ENCODE measurements at places on chromosomes 5 and 9.

DNA sequence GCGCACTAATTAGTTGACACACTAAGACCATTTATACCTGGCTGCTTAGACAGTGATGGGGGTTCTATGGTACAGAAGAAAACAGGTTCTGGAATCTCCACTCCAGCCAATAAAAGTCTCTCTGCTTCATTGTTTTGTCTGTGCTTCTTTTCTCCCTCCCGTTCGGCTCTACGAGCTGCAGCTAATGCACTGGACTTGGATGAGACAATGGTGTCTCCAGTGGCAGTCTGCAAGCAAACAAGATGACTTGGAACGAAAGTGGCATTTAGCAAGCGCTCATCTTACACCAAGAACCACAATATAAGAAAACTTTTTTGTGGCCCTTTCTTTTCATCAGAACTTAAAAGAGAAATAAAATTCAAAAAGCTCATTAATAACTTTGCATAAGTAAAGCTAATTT is 30.2 kb downstream of the GFM2 start:
- no peak for DNase-seq

- no peak for DNase-seq
Measured at GRCh38 chr9:81477669-81478068, 211.7 kb downstream of the TLE1 start.

GRCh38 chr5:79963261-79964061 is 27.6 kb downstream of the MTX3 start:
- no peak for DNase-seq

GRCh38 chr5:119009131-119009530 is 20.8 kb upstream of the DTWD2 start:
- no peak for DNase-seq

DNA sequence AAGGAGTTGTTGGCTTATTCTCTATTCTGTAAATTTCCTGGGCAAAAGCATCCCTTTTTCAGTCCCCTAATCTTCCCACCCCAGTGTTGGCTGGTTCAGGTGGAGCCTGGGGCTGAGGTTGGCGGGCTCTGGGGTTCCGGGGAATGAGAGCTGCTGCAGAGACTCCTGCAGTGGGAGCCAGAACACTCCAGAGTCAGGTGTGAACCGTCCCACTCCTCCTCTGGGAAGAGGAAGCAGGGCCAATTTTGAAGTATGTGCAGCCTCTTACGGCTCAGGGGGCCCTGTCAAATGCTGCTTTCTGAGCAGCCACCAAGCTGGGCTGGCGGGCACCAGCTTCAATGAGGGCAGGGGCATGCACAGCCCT is 42.8 kb downstream of the JADE2 start:
- DNase-seq: no peak

DNA sequence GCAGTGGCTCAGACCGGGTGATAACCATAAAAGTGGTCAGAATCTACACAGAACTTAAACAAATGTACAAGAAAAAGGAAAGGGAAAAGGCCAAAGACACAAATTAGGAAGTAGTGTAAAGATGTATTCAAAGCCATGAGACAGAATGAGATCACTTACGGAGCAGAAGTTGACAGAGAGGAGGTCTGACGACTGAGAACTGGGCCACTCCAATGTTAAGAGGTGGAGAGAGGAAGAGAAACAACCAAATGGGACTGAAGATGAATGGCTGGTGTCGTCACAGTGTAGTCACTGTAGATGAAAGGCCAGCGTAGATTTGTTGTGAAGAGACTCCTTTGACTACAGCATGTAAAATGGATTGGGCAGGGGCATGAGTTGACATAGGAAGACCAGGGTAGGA is 114.4 kb downstream of the DROSHA start:
- no peak for DNase-seq

DNA sequence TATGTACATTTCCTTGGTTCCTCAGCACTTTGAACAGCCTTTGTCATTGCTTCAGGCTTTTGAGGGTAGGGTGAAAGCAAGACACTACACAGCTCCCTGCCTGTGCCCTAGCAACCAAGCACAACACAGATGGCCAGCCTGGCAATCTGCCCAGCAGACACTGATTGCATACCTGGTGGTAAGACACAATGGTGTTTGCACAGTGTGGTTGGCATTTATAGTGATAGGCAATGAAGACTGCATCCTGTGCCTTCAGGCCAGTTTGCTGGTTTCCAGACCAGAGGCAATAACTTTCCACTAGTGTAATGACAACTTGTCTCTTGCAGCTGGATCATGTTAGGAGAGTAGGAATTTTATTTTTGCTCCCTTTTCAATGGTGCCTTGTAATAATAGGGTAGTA is 144.5 kb upstream of the TNC start:
- DNase-seq: no peak

- DNase-seq: no peak
Measured at GRCh38 chr9:29336281-29336680, 1763.0 kb upstream of the C9orf72 start.

DNA sequence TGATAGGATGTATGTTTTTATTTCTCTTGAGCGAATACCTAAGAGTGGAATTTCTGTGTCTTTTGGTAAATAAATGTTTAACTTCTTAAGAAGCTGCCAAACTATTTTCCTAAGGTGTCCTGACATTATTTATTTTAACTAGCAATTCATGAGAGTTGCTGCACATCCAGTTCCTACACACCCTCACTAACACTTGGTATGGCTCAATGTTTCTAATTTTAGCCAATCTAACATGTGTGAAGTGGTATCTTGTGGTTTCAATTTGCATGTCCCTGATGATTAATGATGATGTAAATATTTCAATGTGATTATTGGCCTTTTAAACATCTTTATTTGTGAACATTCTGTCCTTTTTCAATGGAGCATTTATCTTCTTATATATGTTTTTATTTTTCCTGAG is 2095.5 kb upstream of the C9orf72 start:
- DNase-seq: no peak

DNA sequence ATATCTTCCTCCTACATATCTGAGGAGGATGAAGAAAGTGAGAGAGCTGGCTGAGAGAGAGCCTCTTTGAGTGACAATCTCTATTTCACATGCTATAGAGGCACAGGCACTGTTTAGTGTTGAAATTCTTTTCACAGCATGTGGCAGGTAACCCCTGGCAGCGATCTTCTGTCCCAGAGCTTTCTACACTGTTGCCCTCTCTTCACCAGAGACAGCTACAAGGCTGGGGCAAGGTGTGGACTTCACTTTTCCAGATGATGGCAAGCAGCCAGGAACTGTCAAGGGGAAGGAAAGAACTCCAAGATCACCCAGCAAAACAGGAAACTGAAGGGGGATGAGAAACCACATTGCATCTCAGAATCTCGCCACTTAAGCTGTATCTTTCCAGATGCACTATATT is 205.2 kb downstream of the CAAP1 start:
- no peak for DNase-seq

DNA sequence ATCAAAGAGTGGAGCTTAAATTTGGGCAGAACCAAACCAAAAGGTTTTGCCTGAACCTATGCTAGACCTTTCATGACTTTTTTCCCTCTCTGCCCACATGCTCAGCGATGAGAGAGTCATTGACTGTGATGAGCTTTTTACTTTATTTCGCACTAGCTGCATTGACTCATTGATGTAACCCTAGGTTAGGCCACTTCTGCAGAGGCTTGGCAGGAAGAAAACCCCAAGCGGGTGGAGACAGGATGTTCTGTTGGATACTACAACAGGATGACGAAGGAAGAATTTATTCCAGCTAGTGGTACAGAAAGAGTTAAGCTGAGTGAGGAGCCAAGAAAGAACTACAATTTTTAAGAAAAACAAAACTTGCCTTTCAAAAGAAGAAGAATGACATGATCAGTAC is 18.4 kb downstream of the AGXT2 start:
- no peak for DNase-seq

GRCh38 chr9:130042406-130042884 is 544 bp downstream of the FNBP1 start:
- DNase-seq: no peak

- DNase-seq: no peak
Measured at GRCh38 chr9:5321058-5321457, 16.5 kb upstream of the RLN2 start.

DNA sequence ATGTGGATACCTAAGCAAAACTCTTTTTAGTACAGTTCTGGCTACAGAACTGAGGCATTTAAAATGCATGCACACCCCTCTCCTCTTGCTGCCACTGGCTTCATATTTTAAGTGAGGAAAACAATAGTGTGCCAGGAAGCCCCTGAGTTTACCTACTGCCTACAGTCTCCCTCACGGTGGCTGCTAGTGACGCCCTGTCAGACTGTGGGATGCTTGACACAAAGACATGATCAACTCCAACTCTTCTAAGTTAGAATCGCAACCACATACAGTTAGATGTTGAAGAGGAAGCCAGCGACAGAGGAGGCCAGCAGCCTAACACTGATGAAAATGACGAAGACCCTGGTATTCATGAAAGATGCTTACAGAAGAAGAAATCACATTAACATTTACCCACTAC is 1.3 kb downstream of the SEC16A start:
- DNase-seq: no peak

- DNase-seq: no peak
Measured at GRCh38 chr5:41509399-41510175, 814 bp downstream of the PLCXD3 start.

DNA sequence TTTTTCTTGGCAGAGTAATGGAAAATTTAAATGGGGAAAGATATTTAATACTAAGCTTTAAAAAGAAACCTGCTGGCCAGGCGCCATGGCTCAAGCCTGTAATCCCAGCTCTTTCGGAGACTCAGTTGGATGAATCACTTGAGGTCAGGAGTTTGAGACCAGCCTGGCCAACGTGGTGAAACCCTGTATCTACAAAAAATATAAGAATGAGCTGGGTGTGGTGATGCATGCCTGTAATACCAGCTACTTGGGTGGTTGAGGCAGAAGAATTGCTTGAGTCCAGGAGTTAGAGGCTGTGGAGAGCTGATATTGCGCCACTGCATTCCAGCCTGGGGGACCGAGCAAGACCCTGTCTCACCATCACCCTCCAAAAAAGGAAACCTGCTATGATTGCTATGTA is 32.8 kb downstream of the TUT7 start:
- no peak for DNase-seq

GRCh38 chr5:71652349-71652748 is 65.2 kb downstream of the MCCC2 start:
- DNase-seq: no peak

DNA sequence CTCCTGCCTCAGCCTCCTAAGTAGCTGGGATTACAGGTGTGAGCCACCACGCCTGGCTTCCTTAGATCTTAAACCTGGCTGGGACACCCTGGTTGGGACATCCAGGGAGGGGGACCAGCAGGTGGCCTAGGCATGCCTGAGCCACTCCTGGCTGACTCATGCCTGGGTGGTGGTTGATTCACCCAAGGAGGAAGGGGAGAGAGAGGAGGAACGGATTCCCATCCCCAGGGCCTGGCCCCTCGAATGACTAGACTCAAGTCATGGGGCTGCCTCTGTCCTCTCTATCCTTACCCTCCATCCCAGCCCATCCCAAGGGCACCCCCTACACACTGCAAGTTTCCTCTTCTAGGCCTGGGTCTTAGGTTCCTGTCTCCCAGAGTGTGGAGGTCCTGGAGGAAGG is 12.7 kb downstream of the EEIG1 start:
- DNase-seq: peak; percentile 48

- DNase-seq: no peak
Measured at GRCh38 chr9:19511694-19512093, 102.9 kb downstream of the ACER2 start.

DNA sequence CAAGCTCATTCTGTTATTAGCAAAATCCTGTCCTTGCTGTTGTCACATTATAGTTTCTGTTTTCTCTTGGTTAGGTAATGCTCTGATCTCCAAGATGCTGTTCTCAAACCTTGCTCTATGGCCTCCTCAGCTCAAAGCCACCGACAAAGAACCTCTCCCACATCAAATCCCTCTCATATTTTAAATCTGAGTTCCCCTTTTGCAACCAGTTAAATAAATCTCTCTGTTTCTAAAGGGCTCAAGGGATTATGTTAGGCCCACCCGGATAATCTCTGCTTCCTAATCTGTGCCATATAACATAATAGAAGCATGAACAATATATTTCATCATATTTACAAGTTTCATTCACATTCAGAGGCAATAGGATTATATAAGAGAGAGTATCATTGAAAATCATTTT is 286.0 kb downstream of the CYLC2 start:
- DNase-seq: no peak
